Inflammatory macrophage (primary cell): ENCODE measurements at places on chromosomes 1 and 21.

DNA sequence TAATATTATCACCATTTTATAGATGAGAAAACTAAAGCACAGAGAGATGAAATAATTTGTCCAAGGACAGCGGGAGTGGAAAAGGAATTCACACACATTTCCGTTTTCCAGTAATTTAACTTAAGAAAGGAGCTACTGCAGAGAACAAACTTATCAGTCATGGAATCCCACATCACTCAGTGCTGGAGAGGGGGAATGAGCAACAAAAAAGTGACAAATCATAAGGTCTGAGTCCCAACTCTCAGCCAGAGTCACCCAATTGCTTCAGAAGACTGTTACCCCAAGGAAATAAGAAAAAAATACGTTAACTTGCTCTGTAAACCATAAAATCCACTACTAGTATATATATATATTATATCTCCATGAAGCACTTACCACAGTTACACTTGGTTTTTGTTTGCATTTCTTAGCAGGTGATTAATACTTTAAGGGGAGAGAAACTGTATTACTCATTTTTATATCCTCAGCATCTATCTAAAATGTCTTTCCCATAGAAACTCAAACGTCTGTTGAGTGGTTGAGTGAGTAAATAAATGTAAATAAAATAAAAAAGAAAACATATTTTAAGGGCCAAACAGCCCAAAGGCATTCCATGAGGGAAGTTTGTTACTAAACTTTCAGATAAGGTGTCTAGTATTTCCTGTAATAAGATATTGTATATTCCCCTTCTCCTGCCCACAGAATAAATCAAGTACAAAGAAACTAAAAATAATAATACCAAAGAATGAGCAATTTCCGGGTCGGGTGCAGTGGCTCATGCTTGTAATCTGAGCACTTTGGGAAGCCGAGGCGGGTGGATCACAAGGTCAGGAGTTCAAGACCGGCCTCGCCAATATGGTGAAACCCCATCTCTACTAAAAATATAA lies 76.8 kb downstream of the SLC45A1 start:
- peak; percentile 38 for DNase-seq

GRCh38 chr1:101308935-101309333 lies 72.1 kb downstream of the S1PR1 start:
- DNase-seq: no peak

DNA sequence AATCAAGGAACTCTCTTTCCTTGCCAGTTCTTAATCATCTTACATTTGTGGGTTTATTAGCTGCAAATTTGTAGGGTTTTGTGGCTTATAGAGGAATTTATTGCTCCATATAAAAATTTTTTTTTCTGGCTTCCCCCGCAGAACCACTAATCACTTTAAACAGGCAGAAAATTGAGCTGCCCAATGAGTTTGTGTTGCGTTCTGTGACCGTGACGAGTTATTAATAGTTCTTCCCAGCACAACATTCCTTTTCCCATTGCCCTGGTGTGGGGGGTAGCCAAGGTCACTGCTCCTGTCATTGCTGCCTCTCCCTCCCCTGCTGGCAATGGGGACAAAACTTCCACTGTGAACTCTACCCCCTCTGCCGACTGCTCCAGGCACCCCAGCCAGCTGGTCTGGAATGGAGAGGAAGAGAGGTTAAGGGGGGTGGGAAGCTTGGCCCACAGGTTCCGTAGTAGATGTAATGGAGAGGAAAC lies 55.1 kb downstream of the UBE2T start:
- no peak for DNase-seq

DNA sequence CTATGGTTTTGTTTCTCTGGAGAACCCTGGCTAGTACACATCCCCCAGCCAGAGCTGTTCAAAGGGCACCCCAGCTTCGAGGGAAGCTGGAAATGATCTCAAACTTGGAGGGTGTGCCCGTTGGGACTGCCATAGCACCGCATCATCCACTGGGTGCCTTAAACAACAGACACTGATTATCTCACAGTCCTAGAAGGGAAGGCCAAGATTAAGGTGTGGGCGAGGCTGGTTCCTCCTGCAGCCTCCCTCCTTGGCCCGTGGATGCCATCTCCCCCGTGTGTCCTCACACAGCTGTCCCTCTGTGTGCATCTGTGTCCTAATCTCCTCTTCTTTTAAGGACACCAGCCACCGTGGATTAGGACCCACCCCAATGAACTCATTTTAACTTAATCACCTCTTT lies 4.2 kb upstream of the IBA57 start:
- DNase-seq: peak; percentile 32

- DNase-seq: no peak
Observed at GRCh38 chr1:18091660-18092446, 15.7 kb upstream of the IGSF21 start.

DNA sequence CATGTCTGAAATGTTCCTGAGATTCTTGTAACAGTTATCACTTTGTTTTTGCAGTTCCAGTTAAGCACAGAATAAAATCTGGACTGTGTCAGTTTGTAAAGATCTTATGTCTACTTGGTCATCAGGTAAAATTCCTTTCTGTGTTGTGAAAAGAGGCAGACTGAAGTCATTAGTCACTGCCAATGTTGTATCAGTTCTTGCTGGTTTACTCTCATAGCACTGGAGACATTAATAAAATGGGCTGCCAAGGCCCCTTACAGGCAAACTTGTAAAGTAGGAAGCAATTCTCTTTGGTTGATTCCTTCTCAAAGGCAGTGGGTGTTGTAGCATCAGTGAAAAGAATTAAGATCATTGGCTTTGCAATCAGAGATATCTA lies 61.4 kb upstream of the ST6GALNAC3 start:
- no peak for DNase-seq

DNA sequence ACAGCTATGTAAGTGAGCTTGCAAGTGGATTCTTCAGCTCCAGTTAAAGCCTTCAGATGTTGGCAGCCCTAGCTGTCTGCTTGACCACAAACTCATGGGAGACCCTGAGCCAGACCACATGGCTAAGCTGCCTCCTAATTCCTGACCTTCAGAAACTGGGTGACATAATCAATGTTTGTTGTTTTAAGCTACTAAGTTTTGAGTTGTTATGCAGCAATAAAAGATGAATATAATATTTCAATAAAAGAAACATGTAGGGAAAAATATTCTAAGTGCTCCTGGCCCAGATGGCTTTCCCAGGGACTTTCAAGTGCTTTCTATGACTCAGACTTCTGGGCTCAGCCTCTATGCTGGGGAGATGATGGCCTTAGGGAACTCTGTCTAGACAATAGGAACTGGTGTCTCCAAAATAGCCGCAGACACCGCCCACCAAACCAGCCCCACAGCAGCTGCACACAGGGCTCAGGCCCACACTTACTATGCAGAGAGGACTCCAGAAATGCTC lies 20.3 kb upstream of the AZIN2 start:
- peak; percentile 93 for DNase-seq

DNA sequence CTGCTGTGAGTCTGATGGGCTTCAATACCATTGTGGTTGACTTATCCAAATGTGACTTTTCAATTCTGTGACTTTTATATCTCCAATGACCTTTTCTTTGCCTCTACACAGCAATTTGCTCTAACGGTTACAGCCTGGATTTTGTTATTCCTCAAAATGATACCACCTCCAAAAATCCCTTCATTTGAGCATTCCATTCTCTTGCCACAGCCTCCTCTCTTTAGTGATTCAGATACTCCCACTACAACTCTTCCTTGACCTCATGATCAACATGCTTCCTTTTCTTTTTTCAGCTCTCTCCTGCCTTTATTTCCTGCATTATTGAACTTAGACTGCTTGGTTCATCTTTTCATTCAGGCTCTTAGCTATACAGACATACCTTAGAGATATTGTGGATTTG lies 16.6 kb upstream of the IL19 start:
- DNase-seq: peak; percentile 35

- no peak for DNase-seq
Observed at GRCh38 chr1:66747501-66747900, 4.8 kb upstream of the DYNLT5 start.

DNA sequence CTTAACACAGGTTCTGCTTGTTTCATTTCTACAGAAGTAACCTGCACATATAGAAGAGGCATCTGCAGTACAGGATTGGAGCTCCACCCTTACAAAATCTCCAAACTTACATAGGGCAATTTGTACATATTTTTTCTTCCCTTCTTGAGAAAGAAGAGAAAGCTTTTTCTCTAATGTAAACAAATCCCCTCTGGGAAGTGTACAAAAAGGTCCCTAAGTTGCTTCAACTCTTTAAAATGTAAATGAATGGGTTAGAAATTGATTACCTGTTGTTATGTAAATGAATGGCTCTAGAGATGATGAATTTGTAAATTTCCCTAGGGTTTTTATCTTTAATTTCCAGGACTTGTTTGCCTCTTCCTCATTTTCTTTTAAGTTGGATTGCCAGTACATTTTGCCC lies 1183.7 kb downstream of the MRPL39 start:
- no peak for DNase-seq

GRCh38 chr1:20753589-20753988 lies 21.1 kb upstream of the SH2D5 start:
- no peak for DNase-seq

DNA sequence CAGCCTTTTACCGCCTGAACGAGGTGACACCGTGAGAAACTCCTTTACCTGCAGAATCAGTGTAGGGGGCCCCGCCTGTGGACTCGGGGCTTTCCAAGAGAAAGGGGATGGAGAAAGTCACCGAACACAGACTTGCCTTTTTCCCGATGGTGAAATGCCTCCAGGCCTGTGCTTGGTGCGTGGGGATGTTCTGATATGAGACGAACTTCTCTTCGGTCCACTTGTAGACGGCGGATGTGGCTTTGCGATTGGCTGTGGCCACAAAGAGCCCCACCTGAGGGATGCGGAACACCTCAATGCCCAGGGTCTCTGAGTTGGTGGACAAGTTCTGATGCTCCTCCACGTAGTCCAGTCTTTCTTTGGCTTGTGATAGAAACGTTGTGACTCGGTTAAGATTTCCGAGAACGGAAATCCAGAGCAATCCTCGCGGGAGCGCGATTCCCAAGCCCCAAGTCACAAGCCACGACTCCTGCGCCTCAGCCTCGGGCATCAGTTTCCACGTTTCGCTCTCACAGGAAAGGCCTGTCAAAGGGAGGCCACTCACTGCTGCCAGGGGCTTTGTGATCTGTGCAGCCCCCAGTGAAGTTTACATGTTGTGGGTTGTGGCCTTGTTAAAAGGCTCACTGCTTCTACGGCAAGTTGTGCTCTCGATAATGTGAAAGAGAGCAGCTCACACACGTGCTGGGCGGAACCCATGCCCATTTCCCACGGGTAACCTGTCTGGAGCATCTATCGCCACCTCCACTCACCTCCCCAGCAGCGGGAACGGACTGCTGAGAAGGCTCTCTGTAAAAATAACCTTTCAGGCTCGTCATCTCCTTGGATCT lies 12.6 kb downstream of the KRTAP10-1 start:
- no peak for DNase-seq

DNA sequence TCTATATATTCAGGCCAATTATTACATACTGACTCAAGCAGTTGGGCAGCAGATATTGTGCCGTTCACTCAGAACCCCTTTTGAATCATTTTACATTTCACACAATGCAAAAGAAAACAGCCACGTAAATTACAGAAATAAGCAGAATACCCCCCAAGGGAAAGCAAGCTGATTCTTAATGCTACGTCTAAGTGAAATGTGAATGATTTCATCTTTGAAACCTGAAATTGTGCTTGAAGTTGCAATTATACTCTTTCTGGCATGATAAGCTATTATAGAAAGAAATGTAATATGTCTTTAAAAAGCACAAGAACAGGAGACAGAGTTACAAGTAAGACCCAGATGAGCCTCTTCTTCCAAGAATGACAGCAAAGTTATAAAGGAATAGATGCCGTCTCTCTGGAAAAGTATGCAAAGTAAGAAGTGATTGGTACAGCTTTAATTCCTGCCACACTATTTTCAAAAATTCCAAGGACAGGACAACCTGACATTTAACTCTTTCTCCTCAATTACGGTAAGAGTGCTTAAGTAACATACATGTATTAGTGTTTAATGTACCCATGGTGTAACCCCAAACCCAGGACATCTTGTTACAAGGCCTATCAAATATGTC lies 891.5 kb upstream of the ADGRL2 start:
- no peak for DNase-seq

- no peak for DNase-seq
Observed at GRCh38 chr1:6651909-6652308, 27.2 kb downstream of the THAP3 start.

DNA sequence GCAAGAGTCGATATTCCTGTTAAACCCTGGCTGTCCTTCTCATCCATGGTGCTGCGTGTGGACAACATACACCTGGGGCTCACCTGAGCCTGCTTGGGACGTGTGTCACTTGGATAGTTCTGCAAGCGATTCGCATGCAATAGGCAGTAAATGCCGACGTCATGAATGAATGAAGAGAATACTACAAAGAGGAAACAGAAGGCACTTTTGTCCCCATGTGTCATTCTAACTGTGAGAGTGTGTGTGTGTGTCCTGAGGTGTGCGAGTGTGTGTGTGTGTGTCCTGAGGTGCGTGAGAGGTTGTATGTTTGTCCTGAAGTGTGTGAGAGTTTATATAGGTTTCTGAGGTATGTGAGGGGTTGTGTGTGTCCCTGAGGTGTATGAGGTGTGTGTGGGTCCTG lies 647 bp upstream of the TCP10L start:
- DNase-seq: no peak

DNA sequence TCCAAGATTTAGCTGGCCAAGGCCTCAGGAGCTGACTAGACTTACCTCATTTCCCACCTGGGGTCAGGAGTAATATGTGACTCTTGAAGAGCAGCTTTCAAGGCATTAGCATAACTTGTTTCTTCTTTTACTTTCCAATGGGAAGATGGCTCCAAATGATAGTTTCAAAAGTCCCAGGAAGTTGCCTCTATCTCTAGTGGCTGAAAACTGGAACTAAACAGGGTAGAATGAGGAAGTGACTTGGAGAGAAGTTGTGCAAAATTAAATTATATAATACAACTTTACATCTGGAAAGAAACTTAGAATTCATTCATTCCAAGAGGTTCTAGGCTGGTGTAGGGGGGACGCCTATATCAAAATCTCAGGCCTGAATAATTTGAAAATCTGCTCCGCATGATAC lies 250.1 kb upstream of the FMN2 start:
- peak; percentile 60 for DNase-seq

DNA sequence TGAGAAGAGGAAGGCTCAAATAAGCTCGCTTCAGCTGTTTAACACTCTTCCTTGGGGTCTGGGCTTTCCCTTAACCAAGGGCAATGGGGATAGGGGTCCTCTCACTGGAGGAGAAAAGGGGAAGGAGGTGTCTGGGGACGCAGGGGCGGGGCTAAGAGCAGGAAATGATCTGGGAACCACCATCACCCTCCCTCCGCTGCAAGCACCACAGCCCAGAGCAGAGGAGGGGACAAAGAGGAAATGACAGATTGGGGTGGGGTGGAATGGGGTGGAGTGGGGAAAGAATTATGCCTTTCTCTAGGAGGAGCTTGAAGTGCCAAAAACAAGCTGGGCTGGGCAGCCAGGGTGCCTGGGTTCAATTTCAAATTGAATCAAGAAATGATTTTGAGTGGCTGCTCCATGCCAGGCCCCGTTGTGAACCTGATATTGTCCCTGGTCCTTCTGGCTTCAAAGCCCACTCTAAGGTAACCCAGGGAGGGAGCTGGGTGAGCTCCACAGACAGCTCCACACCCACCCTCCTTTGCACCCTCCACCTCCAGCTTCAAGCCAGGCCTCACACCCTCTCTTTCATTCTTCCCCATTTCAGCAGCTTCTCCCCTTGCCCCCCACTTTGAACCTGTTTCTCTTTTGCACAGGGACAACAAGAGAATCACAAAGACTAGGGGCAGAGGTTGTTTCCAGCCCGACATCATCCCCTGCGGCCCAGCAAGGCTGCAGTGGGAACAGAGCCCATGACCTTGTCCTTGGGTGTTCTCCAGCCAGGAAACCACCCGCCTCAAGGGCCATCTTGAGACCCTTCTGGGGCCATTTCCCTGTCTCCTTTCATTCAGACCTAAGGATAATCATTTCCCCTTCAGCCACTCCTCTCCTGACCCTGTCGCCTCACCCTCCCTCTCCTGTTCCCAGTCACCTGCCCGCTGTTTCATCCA lies 1.1 kb downstream of the ARHGAP30 start:
- peak; percentile 93 for DNase-seq
